ENCODE measurements at places on chromosomes 5 and 9.

DNA sequence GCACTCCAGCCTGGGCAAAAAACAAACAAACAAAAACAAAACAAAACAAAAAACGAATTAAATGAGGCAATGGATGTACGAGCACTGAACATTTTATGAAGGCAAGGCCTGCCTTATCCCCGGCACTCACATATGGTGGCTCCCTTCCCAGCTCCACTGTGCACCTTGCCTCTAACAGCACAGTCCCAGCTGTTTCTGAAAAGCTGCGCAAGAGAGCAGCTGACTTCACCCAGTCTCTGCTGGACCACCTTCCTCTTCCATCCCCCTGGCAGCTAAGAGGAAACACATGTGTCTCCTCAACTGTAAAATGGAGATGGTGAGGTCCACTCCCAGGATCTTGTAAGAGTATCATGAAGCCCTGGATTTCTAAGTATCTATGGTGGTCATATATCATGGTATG is 100.7 kb downstream of the KLF4 start:
- DNase-seq: no peak

GRCh38 chr9:89662718-89663613 is 58.2 kb downstream of the GADD45G start:
- no peak for DNase-seq

- DNase-seq: no peak
Measured at GRCh38 chr9:19967216-19967887, 178.5 kb upstream of the SLC24A2 start.

GRCh38 chr5:89024045-89024444 is 141.1 kb upstream of the MEF2C start:
- DNase-seq: no peak

DNA sequence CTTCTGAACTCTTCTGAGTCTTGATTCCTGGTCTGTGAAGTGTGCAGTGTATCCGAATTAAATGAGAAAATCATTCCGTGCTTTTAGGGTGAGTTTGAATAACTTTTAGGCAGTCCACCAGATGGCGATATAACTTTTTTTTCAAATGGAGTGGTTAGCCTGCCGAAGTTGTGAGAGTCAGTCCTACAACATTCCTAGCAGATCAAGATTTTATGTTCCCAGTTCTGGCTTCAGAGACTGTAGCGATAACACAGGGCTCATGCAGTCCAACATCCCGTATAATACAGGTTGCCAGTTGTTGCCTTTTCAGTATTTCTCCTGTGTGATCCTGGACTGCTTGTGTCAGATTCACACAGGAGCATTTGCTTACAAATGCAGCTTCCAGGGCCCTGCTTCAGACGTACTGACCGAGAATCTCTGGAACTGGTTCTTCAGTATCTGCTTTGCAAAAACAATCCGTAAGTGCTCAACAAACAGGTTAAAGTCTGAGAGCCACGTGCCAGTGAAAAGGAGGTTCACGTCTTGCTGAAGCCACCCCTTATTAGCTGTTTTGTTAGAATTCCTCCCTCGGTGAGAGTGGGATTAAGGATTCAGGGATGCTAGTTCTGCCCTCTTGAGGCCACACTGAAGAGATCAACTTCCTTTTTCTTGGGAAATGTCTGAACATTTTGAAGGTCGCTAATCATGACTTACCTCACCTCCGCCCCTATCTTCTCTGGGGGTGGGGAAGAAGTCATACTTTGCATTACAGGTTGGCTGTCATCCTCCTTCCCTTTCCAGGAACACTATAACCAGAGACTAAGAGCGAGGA is 22.8 kb downstream of the SMIM3 start:
- DNase-seq: no peak

DNA sequence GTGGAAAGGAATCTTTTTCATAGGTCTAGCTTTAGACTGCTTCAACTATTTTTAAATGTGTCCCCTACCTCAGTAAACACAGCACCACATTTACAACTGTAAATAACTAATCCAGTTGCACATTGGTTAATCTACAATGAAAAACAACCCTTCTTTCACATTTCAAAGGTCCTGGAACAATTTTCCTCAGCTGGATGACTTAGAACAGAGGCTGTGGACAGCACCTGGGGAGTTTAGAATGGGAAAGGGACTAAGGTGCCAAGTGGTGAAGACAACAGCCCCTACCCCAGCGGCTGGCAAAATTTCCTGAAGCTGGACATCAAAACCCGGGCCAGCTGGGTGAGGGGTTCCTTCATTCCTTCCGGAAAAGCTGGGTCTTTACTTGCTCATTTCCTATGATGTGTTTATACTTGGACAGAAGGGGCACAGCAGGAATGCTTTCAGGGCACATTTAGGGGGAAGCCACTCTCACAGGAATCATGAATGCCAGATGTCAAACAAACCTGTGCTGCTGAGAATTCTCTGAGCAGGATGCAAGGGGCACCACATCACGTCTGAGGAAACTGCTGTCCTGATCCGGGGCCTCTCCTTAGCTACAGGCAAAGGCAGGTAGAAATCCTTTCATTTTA is 158.3 kb downstream of the NR2F1-AS1 start:
- DNase-seq: no peak

- peak; percentile 9 for DNase-seq
Measured at GRCh38 chr5:173753307-173754168, 134.6 kb upstream of the CPEB4 start.

GRCh38 chr5:169067751-169068173 is 233.2 kb downstream of the SLIT3 start:
- DNase-seq: no peak

DNA sequence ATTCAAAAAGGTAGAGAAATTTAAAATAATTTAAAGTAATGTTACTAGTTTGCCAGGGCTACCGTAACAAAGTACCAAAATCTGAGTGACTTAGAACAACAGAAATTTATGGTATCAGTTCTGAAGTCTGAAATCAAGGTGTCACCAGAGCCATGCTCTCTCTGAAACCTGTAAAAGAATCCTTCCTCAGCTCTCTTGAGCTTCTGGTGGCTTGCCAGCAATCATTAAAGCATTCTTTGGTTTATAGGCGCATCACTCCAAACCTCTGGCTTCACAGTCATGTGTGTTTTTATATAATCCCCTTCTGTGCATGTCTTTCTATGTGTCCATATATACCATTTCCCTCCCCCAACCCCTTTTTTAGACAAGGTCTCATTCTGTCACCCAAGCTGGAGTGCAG is 220.3 kb downstream of the COX7C start:
- DNase-seq: no peak

DNA sequence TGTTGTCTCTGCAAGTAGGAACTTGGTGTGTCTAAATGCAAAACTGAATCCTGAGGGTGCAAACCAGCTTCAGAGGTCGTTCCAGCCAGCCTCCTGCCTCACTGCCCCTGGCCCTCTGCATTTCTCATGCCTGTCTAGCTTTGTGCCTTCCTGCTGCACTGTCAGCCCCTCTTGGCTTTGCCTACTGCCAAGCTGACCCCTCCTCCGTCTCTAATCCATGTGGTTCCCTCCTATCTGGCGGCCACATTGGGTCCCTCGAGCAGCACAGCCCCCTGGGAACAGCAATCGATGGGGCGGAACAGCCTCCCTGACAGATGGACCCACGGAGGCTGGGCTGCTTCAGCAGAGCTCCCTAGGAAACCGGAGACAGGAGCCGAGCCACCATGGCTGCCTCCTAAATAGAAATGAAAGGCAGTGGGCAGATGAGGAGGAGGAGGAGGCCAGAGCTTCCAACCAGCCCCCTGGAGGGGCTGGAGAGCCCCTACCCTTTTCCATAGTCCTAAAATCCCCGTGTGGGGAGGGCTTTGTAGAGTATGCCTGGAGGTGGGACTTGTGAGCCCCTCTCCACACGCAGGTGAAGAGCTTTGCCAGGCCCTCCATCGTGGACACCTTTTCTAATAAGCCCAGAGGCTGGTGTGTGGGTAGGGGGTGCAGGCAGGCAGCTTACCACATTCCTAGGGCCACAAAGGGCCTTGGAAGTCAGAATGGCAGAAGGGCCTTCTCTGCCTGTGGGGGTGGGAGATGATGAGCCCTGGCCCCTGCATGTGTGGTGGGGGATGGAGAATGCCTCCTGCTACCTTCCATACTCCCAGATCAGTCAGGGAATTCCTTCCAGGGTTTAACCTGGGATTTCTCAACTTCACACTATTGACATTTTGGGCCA is 9.2 kb upstream of the CXXC5 start:
- no peak for DNase-seq

Data from AG04449 (cell line).